Thymus (tissue), 14 donors: ENCODE measurements at places on chromosomes 11 and 22. TPM values are rescaled to one million over a fixed set of nuclear protein-coding genes. Genes with fewer than 3 reads are reported as not detected.

The THYN1 gene
- total RNA-seq, result 117 TPM

The TPH1 gene
- 0.24 TPM for total RNA-seq

The NLRP14 gene
- total RNA-seq, result 0.94 TPM

GRCh38 chr11:104995001-104995408 lies 26.6 kb upstream of the CASP4 start:
- H3K4me3 ChIP-seq, result no peak overlapping the region
- no peak for DNase-seq
- H3K4me1 ChIP-seq, result no peaks in the 10 kb centered on the region

DNA sequence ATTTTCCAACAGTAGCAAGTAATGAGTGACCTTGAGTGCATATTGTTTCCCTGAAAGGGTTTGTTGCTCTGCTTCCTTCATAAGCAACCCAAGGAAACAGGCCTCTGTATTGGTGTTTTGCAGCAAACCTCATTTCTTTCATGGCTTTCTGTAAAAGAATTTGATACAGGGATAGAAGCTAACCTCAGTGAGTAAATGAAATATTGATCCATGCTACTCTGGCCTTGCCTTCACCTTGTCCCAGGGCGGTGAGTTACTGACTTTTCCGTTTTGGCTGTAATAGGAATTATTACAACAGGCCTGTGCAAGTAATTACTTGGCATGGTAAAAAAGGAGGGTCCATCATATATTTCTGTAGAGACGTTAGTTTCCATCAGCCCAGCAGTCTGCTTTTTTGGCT lies 130.9 kb upstream of the MPPED2 start:
- H3K27ac ChIP-seq, result no peak overlapping the region
- no peak overlapping the region for H3K4me3 ChIP-seq
- H3K4me1 ChIP-seq, result no peaks in the 10 kb centered on the region
- no peaks in the 10 kb centered on the region for H3K36me3 ChIP-seq
- no peak for DNase-seq
- H3K27me3 ChIP-seq, result no peaks in the 10 kb centered on the region

The CHST1 gene
- 0.80 TPM for total RNA-seq

The GAS2 gene
- 3.1 TPM for total RNA-seq

The NLRP6 gene
- 0.90 TPM for total RNA-seq

- H3K27me3 ChIP-seq, result no peaks in the 10 kb centered on the region
- no peak overlapping the region for H3K4me3 ChIP-seq
- no peak overlapping the region for H3K27ac ChIP-seq
- no peaks in the 10 kb centered on the region for H3K36me3 ChIP-seq
- DNase-seq, result no peak
These were observed 33.2 kb downstream of the HORMAD2 start for GRCh38 chr22:30113494-30113893.

The TUT1 gene
- 7.8 TPM for total RNA-seq

GRCh38 chr22:20956258-20957101 lies 10.6 kb upstream of the AIFM3 start:
- no peaks in the 10 kb centered on the region for H3K4me1 ChIP-seq
- H3K36me3 ChIP-seq, result peaks cover 25% of the 10 kb centered on the region
- no peak overlapping the region for H3K27ac ChIP-seq

DNA sequence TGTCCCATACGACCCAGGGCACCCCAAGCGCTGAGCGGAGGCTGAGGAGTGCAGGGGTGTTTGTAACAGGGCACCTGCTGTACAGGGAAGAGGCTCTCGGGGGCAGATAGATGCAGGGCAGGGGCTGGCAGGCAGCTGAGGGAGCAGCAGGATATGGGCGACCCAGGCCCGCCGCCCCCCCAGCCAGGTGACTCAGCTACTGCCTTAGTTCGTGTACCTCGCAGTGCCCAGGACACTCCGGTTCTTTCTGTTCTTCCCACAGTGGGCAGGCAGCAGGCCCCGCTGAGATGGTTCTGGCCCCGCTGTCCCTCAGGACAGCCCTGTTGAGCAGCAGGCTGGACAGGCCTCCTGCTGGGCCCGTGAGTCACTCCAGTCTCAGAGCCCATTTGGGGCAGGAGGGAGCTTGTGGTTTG lies 16.2 kb downstream of the PHLDA2 start:
- H3K4me1 ChIP-seq, result peaks cover 8% of the 10 kb centered on the region
- DNase-seq, result no peak
- H3K36me3 ChIP-seq, result no peaks in the 10 kb centered on the region
- H3K27me3 ChIP-seq, result no peaks in the 10 kb centered on the region

- no peak overlapping the region for H3K4me3 ChIP-seq
- no peaks in the 10 kb centered on the region for H3K36me3 ChIP-seq
- no peaks in the 10 kb centered on the region for H3K4me1 ChIP-seq
- no peak overlapping the region for H3K27ac ChIP-seq
These were observed 19.6 kb upstream of the EIF3D start for GRCh38 chr22:36548606-36549005.

DNA sequence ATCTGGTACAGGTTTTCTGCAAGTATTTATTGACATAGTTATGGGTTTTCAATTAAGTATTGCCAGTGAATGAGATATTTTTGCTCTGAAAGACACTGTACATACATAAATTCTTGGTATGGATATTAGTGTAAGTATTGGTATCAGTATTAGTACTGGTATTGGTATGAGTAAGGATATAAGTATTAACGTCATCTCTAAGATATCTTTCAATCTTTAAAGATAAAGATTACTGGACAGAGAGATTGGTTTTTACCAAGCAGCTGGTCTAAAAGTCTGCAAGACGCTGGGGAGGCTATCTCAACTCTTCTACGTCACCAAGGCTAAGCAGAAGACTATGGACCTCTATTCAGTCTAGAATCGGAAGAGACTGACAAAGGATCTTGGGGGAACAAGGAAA lies 234.5 kb downstream of the NXPE2 start:
- no peaks in the 10 kb centered on the region for H3K4me1 ChIP-seq
- H3K27ac ChIP-seq, result no peak overlapping the region
- no peak for DNase-seq
- no peaks in the 10 kb centered on the region for H3K36me3 ChIP-seq
- H3K27me3 ChIP-seq, result no peaks in the 10 kb centered on the region

The QSER1 gene
- total RNA-seq, result 14.5 TPM

DNA sequence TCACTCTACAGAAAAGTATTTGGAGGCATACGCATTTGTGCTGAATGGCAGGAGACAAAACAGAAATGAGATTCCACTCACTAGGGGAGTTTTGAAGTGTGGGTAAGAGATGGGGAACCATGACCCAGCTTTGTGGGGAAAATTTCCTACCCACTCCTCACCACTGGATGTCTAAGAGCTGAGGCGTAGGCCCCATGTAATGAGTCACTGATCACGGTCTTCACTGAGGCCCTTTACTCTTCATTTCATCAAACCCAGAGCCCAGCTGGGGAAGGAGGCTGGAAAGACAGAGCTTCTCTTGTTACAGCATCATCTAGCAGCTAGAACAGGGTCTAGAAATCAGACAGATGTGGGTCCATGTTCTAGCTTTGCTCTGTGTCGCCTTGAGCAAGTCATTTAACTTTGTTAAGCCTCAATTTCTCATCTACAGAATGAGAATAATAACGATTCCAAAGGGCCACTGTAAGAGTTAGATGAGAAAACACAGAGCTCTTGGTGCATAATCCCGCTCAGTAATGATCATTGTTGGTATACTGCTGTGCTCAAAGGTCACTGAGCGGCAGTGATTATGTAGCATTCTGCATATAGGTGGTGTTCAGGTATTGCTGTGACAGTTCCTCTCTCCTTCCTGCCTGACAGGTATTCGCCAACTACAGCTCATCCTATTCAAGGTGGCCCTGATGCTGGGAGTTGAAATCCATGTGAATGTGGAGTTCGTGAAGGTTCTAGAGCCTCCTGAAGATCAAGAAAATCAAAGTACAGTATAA lies 97.2 kb downstream of the MICAL2 start:
- no peak for DNase-seq
- H3K4me3 ChIP-seq, result no peak overlapping the region
- no peak overlapping the region for H3K27ac ChIP-seq

The PLAAT2 gene
- 0.19 TPM for total RNA-seq

The ADAMTS15 gene
- total RNA-seq, result 1.8 TPM

The APOA5 gene
- 0.05 TPM for total RNA-seq

DNA sequence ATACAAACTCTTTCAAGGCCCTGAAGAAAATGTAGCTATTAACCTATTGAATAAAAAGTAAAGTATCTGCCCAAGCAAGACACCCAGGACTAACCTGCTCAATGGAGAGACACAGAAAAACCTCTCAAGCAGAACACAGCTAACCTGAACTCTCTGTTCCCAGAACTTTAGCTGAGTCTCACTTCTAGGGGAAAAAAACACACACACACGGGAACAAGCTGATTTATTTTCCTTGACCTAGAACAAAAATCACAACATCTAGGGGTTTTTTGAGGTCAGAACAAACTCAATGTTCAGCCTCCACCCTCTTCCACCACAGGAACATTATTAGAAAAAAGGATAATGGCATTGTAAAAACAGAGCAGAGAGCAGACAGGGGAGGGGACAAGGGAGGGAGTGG lies 121.6 kb downstream of the BBOX1 start:
- H3K36me3 ChIP-seq, result no peaks in the 10 kb centered on the region
- H3K4me3 ChIP-seq, result no peak overlapping the region
- H3K27ac ChIP-seq, result no peak overlapping the region

DNA sequence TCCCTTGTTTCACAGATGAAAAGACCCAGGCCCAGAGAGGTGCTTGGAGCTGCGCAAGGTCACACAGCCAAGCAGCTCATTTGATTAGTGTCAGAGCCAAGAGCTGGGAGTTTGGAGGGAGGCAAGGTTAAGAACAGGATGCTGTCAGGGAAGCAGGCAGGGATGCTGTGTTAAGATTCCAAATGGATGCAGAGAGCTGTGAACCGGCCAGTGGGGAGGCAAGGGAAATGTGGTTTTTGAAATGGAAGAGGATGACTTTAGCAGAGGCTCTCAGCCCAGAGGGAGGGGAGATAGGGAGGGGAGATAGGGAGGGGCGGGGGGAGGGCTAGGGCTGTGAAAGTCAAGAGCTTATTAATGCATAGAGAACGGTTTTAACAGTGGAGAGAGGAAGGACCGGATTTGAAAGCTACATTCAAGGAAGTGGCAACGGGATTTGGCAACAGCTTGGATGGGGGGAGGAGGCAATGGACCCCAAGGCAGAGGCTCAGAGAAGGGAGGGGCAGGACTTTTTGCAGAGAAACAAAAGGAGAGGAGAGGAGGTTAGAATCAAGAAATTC lies 13.0 kb downstream of the RTN4RL2 start:
- peaks cover 29% of the 10 kb centered on the region for H3K4me1 ChIP-seq
- H3K27ac ChIP-seq, result no peak overlapping the region
- no peak overlapping the region for H3K4me3 ChIP-seq
- H3K36me3 ChIP-seq, result no peaks in the 10 kb centered on the region

DNA sequence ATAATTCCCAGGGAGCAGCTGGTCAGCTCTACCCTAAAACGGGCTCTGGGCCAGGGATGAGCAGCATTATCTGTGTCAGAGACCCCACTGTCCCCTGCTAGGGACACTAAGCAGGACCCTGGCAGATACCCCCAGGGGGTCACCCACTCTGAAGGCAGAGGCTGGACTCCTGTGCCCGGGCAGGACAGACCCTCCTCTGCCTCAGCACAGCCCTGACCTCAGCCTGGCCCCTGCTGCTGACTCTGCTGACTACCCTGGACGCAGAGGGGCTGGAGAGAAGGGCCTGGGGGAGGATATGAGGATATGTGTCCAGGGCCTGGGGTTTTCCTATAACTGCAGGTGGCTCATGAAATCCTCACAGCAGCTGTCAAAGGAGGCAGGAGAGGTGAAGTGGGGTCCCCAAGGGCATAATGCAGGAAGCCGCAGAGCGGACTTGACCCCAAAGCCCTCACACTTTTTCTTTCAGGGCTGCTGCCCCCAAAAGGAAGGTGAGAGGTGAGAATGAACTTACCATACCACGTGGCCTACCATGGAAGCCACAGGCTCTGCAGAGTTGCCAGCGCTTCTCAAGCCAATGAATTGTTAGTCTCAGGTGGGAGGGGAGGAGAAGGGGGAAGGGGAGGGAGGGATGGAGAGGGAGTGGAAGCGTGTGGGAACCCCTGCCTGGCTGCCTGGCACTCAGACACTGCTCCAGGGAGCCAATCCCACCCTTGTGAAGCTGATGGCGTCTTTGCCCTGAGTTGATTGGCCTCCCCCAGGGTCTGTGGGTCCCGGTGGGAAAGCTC lies 76.7 kb upstream of the WNT11 start:
- no peaks in the 10 kb centered on the region for H3K27me3 ChIP-seq
- no peak overlapping the region for H3K27ac ChIP-seq
- H3K4me1 ChIP-seq, result peaks cover 58% of the 10 kb centered on the region
- DNase-seq, result peak; percentile 13
- no peak overlapping the region for H3K4me3 ChIP-seq

The TMEM191C gene
- total RNA-seq, result 1.2 TPM

DNA sequence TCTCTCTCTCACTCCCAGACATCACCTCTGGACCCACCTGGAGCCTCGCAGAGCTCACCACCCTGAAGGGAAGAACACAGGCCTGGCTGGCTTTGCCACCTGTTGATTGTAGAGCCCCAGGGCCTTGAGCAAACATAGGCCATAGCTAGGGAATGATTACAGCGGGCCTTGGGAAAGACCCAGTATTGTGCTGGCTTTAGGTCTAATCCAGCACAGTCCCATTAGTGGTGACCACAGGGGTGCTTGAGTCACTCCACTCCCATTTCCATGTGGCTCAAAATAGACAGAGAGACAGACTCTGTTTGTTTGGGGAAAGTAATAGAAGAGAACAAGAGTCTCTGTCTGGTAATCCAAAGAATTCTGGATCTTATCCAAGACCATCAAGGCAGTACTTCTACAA lies 42.7 kb upstream of the FAM181B start:
- H3K27me3 ChIP-seq, result no peaks in the 10 kb centered on the region
- no peaks in the 10 kb centered on the region for H3K36me3 ChIP-seq
- H3K27ac ChIP-seq, result no peak overlapping the region
- no peaks in the 10 kb centered on the region for H3K4me1 ChIP-seq
- no peak overlapping the region for H3K4me3 ChIP-seq
- DNase-seq, result no peak
